ENCODE measurements at places on chromosomes 3 and 15.

DNA sequence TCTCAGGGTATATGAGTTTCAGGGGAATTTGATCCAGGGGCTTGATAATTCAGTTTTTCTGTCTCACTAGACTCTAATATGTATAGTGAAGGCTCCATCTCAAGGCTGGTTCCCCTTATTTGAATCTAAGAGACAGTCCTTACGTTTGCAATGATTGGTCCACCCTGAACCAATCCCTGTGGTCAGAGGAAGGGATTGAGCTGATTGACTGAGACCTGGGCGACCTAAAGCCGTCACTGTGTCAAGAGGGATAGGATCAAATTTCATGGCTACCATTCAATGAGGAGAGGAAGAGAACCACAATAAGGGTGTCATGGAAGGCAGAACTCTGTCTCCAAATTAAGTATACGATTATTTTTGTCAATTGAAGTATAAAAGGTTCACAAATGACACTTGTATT, 16.3 kb downstream of the NUDT16 start:
- no peak for DNase-seq

DNA sequence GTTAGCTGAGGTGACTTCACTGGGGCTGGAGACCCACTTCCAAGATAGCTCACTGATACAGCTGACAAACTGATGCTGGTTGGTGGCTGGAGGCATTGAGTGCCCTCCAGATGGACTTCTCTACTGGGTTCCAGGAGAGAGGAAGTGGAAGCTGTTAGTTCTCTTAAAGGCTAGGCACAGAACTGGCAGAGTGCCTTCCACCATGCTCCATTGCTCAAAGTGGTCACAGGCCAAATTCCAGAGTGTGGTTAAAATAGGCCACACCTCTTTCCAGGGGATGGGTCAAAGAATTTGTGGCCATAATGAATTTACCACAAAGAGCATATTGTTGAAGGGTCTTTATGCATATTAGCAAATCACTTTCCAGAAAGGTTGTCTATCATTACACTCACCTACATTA, 74.2 kb downstream of the NMD3 start:
- no peak for DNase-seq

GRCh38 chr15:99999282-100000070, 266.2 kb upstream of the LYSMD4 start:
- DNase-seq = no peak

GRCh38 chr3:146280864-146281263, 30.0 kb upstream of the PLSCR4 start:
- DNase-seq = no peak

- DNase-seq = peak; percentile 18
Observed at GRCh38 chr15:63752075-63752684, 81.6 kb downstream of the HERC1 start.
